ENCODE measurements at places on chromosomes 1 and 21. TPM values are rescaled to one million over a fixed set of nuclear protein-coding genes. Genes with fewer than 3 reads are reported as not detected.

The CLEC20A gene
- not detected for polyA plus RNA-seq

The APOBEC4 gene
- polyA plus RNA-seq, result not detected

The DIO1 gene
- polyA plus RNA-seq, result not detected

The CFAP126 gene
- polyA plus RNA-seq, result not detected

The APH1A gene
- 111 TPM for polyA plus RNA-seq

The SELENBP1 gene
- 12.6 TPM for polyA plus RNA-seq

The PDPN gene
- polyA plus RNA-seq, result not detected

The TFF3 gene
- not detected for polyA plus RNA-seq

The OLIG2 gene
- not detected for polyA plus RNA-seq

The PRELP gene
- not detected for polyA plus RNA-seq

The CFHR5 gene
- polyA plus RNA-seq, result not detected

The RBM11 gene
- not detected for polyA plus RNA-seq

The FCRL5 gene
- polyA plus RNA-seq, result not detected

The SLC16A4 gene
- polyA plus RNA-seq, result 47.2 TPM

The TMEM200B gene
- polyA plus RNA-seq, result 0.18 TPM

The CDC14A gene
- polyA plus RNA-seq, result 1.8 TPM

The AVPR1B gene
- polyA plus RNA-seq, result not detected

The KIAA0040 gene
- polyA plus RNA-seq, result 0.21 TPM

The TMEM51 gene
- polyA plus RNA-seq, result 20.9 TPM
